ENCODE measurements at places on chromosomes 3 and 15.

DNA sequence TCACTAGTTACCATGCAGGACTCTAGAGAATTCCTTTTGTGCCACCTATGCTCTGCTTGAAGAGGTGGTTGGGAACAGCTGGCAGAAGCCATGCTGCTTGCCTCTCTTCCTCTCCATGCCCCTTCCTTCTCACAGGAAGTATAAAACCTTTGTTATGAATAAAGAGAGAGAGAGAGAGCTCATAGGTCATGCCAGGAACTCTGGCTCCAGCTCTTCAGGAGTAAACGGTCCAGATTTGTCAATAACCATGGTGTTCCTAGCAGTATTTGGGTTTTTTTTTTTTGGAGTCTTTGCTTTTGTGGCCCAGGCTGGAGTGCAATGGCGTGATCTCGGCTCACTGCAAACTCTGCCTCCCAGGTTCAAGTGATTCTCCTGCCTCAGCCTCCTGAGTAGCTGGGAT, 97.7 kb upstream of the SLC4A7 start:
- no peak for DNase-seq

DNA sequence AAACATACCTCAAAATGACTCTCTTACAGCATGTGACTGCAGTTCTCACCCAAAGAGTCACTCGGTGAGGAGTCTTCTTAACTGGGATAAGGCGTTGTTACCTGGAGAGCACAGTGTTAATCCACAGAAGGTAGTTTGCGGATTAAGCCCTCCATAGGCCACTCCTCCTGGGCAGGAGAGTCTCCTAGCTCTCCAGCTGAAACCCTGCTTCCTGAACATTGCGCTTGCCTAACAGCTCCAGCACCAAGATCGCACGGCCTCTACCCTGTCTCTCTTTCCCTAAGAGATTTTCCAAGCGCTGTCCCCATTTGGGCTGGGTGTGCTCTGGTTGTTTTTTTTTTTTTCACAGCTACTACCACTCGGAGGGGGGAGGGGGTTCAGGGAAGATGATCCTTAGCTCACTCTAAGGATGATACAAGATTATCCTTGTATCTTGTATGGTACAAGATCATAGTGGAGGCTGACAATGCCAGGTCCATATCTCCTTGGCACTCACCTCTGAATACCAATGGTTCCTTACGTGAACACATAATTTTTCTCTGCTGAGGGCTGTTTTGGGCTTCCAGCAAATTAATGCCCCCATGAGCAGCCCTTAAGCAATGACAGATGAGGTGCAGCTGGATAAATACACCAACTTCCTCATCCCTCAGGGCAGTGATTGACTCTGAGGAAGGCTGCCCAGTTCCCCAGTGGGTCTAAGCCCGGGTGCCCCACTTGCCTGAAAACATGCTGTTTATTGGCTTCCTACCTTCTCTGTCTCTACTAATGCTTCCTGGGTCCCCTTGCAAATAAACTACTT, 185.2 kb upstream of the TSC22D2 start:
- DNase-seq: no peak

- DNase-seq: no peak
Measured at GRCh38 chr3:43542328-43543043, 79.3 kb downstream of the ANO10 start.

GRCh38 chr3:148861277-148861869, 3.7 kb upstream of the CPA3 start:
- DNase-seq: peak; percentile 20

DNA sequence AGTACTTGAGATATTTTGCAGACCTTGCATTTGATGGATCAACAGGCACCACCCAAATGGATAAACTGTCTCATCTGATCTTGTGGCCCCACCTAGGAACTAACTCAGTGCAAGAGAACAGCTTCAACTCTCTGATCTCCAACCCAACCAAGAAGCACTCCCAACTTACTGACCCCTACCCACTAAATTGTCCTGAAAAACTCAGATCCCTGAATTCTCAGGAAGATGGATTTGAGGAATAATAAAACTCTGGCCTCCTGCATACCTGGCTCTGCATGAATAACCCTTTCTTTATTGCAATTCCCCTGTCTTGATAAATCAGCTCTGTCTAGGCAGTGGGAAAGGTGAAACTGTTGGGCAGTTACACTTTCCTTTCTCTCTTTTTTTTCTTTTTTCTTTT, 247.9 kb downstream of the ZPLD1 start:
- DNase-seq: no peak

GRCh38 chr3:188133646-188134045, 20.3 kb upstream of the LPP start:
- no peak for DNase-seq

DNA sequence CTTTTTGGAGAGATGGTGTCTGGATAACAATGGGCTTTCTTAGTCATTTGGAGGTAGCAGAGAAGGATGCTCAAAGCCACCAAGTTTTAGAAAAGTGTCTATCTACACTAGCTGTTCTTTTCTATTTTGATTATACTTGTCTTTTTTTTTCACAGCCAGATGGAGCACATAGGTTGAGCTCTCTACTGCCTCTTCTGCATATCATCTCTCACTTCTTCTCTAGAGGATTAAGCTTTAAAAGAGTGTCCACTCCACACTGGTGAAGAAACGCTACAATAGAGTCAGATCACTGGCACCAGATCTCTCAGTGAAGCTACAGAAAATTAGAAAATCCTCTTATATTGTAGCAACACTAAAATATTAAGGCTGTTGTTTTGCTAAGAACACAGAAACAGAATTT, 145.3 kb upstream of the MBNL1 start:
- DNase-seq: no peak

- no peak for DNase-seq
Measured at GRCh38 chr3:20043396-20043795, 3.1 kb downstream of the KAT2B start.

GRCh38 chr3:101950985-101951733, 101.8 kb downstream of the NFKBIZ start:
- no peak for DNase-seq

DNA sequence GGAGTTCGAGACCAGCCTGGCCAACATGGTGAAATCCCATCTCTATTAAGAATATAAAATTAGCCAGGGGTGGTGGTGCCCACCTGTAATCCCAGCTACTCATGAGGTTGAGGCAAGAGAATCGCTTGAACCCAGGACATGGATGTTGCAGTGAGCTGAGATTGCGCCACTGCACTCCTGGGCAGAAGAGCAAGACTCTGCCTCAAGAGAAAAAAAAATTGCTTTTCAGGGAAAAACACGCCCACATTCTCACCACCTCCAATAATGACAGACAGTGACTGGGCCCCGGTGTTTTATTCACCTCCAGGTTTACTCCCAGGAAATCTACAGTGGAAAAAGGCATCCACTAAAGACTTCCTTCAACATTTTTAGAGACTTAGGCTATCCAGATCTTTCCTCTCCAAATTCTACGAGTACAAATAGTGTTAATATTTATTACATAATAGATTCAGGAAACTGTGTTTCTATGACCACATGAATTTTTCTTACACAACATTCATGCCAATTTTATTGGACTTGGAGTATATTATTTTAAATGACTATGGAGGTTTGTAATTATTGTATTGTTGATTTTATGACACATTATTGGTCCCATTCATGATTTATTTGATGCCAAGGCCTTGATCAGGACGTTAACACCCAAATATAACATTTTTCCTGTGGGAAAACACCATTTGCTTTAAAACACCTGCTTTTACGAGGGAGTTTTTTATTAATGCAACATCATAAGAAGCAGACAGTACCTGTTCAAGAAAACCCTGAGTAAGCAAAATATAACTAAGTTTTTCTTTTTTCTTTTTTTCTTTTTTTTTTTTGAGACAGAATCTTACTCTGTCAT, 26.6 kb downstream of the IGF2BP2 start:
- DNase-seq: no peak

DNA sequence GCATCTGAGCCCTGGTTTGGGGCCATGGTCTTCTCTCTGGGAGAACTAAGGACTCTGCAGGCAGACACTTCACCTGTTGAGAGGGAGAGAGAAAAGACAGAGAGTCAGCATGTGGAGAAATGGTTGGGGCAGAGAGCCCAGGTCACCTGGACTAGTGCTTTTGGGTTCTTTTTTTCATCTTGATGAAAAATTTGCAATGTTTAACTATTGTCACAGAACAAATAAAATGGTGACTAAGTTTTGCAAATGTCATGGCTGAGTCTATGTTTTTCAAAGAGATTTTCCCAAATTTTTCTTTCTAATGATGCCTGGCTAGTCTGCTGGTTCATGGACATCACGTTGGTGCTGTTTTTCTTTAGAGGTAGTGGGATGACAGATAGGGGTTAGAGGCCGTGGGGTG, 17.8 kb downstream of the FAH start:
- DNase-seq: no peak

GRCh38 chr3:98901119-98901391, 440 bp downstream of the DCBLD2 start:
- peak; percentile 87 for DNase-seq

GRCh38 chr3:193998123-193998448, 137.9 kb upstream of the HES1 start:
- DNase-seq: no peak

GRCh38 chr15:74835312-74835823, 7.6 kb downstream of the ULK3 start:
- no peak for DNase-seq

GRCh38 chr15:38068626-38069391, 134.4 kb downstream of the TMCO5A start:
- no peak for DNase-seq

DNA sequence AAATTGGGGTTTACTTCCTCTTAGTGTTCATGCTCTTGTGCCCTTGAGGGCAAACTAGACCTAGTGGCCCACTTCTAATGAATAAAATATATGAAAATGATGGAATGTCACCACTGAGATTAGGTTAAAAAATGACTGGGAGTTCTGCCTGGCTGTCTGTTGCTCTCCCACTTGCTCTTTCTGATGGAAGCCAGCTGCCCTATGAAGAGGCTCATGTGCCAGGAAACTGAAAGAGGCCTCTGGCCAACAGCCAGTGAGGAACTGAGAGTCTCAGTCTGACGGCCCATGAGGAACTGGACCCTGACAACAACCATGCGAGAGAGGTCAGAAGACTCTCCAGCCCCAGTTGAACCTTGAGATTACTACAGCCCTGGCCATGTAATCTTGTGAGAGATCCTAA, 107.1 kb upstream of the FHIT start:
- DNase-seq: no peak

DNA sequence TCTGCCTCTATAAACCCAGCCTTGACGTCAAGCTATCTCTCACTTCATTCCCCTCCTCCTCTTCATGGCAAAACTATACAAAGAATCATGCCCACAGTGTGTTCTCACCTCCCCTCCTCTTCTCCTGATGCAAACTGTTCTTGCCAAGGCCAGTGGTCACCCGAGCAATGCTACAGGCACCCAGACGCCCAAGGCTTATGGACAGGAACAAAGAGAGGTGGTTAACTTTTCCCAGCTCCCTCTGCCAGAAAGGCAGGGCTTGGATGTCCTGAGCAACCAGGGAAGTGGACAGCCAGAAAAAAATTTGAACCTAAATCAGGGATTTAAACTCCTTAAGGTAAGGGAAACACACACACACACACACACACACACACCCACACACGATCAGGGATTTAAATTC, 5.1 kb downstream of the SLC41A3 start:
- DNase-seq: no peak

GRCh38 chr15:39625451-39625850, 44.6 kb downstream of the THBS1 start:
- DNase-seq: no peak

GRCh38 chr3:121557426-121557934, 10.3 kb upstream of the ARGFX start:
- no peak for DNase-seq

GRCh38 chr3:59250600-59250999, 200.8 kb upstream of the CFAP20DC start:
- no peak for DNase-seq

DNA sequence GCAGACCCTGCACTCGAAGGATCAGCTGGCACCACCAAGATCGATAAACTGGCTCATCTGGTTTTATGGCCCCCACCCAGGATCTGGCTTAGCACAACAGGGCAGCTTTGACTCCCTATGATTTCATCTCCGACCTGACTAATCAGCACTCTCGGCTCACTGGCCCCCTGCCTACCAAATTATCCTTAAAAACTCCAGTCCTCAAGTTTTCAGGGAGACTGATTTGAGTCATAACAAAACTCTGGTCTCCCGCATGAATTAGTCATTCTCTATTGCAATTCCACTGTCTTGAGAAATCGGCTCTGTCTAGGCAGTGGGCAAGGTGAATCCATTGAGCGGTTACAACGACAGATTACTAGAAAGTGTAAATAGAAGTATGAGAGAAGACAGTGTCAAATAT, 521.9 kb upstream of the RGMA start:
- no peak for DNase-seq

- no peak for DNase-seq
Measured at GRCh38 chr3:25306705-25307104, 121.4 kb upstream of the RARB start.

- peak; percentile 2 for DNase-seq
Measured at GRCh38 chr3:45978006-45978761, 17.4 kb downstream of the FYCO1 start.

DNA sequence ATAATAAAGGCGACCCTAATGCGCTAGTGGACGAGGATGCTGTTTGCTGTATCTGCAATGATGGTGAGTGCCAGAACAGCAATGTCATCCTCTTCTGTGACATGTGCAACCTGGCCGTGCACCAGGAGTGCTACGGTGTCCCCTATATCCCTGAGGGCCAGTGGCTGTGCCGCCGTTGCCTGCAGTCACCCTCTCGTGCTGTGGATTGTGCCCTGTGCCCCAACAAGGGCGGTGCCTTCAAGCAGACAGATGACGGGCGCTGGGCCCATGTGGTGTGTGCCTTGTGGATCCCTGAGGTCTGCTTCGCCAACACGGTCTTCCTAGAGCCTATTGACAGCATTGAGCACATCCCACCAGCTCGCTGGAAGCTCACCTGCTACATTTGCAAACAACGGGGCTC, 7.6 kb downstream of the BRPF1 start:
- no peak for DNase-seq

DNA sequence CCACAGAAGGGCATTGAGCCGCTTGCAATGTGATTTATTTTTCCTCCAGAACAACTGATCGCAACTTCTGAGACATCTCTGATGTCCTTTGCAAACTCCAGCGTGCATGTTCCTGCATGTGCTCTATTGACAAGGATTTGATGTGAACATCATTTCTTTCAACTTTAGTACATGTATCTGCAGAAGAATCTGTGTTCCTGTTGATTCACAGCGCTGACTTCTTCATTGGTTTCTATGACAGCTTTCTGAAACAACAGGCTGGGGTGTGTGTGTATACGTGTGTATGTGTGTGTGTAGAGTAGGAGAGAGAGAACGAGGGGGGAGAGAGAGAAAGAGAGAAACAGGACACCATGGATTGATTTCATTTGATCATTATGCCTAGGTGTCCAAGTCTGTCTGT, 56.7 kb upstream of the CMTM8 start:
- DNase-seq: no peak

DNA sequence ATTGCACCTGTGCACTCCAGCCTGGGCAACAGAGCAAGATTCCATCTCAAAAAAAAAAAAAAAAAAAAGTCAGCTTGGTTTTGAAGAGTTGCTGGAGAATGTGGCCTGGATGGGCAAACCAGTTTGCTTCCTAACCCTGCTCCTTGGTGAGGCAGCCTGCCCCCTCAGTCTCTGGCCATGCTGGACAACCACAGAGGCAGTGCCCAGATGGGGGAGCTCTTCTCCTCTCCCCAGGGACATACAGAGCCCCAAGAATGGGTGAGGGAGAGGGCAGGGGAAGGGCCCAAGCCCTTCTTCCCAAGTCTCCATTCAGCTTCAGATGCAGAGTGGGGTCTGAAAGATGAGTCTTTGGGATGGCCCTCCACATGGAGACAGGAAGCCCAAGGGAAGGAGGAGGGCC, 27.9 kb downstream of the CD276 start:
- no peak for DNase-seq

- peak; percentile 38 for DNase-seq
Measured at GRCh38 chr3:8769088-8769822, at the start of gene OXTR. OXTR (minus strand) TSS chr3:8769613; CDS start chr3:8768187, 1,426 bp downstream.

GRCh38 chr3:149450281-149450680, 24.2 kb upstream of the TM4SF4 start:
- no peak for DNase-seq
